ENCODE measurements at places on chromosomes 7 and 10.
A peak's percentile ranks its signal among the peaks of the same experiment; 100 is the strongest.

DNA sequence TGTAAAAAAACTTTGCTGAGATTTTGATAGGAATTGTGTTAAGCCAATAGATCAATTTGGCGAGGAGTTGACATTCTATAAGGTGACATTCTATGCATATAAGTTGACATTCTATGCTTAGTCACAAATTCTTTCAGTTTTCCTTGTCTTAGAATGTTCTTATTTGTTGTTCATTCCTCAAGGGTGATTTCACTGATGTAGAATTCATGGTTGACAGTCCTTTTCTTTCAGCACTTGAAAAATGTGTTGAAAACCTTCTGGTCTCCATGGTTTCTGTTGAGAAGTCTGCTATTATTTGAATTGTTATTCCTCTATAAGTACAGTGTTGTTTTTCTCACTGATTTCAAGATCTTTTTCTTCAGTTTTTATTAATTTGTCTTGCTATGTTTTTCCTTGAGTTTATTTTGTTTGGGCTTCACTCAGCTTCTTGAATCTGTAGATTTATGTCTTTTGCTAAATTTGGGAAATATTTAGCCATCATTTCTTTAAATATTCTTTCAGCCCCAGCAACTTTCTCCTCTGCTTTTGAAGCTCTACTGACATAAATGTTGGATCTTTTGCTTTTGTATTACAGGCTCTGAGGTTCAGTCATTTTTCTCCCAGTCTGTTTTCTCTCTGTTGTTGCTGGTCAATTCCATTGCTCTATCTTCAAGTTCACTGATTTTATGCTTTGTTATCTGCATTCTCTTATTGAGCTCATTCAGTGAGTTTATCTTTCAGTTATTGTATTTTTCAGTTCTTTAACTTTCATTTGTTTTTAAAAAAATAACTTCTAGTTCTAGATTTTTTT, 154.9 kb downstream of the SDK1 start:
- DNase-seq, result no peak

DNA sequence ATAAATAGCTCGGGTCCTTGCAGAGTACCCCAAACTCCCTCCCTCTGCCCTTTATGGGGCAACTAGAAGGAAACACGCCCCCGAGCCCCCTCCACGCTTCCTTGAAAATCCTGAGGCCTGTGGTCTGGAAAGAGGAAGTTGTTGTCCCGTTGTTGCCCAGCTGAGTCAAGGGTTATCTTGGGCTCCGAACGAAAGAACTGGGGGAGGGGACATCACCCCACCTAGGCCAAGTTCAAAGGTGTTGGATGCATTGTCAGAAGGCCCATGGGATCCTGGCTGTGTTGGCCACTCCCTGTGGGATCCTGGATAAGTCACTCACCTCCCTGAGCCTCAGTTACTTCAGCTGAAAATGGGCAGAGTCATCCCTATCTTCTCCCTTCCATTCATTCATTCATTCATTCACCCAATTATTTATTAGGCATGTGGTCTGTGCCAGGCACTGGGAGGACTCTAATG, at the start of gene CCL24:
CCL24 (minus strand) TSS at position 26 of the 456 bp plus-strand sequence. CDS start 91 bp downstream, outside the sequence.
- no peak for DNase-seq

DNA sequence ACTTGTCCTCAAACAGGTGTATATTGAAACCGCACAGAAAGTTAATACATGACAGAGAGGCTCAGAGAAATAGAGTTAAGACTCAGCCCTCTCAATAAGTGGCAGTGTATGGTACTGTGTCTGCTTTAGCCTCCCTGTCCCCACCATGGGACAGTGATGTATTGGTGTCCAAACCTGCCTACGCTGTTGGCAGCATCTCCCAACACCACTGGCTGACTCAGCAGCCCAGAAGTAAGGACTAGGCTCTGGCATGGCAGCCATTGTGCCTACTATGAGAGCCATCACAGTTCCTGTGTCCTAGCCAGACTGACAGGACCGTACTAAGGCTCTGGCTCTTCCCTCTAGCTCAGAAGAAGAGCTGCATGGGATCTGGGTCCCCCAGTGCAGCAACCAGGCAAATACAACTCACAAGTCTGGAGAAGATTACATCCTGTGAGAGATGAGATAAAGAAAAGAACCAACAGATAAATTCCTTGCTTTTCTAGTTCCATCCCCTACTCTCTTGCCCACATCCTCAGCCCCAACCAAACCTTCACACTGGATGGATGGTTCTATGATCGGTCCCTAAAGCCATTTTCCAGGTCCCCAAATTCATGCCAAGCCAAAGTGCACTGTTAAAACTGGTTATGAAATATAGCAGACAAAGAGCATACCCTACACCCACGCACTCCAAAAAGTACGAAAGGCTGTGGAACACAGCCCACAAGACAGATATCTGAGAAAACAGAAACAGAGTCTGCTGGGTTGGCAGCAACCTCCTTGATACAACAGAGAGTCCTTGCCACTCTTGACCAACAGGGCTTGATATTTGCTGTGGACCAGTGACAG, 44.1 kb upstream of the DMTF1 start:
- no peak for DNase-seq

GRCh38 chr7:148398844-148399365, 191.7 kb upstream of the C7orf33 start:
- DNase-seq, result no peak

DNA sequence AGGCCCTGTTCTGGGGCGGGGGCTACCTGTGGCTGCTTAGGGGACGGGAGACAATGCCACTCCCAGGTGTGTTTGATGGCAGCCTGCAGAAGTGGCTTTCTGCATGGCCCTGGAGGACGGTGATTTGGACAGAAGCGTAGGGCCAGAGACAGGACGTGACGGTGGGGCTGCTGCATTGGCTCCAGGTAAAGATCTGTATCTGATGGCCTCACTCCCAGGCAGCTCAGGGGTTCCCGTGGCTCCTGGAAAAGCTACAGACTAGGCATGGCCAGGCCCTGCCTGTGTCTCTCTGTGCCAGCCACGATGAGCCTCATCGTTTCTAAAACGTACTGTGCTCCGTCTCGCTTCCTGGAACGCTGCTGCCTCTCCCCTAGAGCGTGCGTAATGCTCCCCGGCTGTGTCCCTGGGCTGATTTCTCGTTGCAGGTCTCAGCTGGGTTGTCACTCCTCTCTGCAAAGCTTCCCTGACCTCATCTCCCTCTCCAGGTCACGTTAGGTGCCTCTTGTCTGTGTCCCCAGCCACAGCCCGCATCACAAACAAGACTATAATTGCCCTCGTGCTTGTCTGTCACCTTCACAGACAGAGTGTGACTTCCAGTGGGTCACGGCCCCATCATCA, 12.6 kb downstream of the GTF2IRD1 start:
- no peak for DNase-seq

GRCh38 chr10:27153845-27154193, 365 bp downstream of the YME1L1 start:
- DNase-seq, result no peak

DNA sequence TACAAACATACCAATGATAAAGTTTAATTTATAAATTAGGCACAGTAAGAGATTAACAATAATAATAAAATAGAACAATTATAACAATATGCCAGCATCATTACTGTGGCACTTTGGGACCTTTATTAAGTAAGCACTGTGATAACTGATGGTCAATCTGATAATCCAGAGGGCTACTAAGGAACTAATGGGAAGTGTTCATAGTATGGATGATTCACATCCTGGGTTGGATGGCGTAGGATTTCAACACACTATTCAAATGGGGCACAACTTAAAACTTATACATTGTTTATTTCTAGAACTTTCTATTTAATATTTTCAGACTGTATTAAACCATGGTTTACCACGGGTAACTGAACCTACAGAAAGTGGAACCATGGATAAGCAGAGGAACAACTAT, 90.8 kb downstream of the KIF20B start:
- no peak for DNase-seq

- DNase-seq, result peak; percentile 30
Observed at GRCh38 chr10:119750391-119751230, 24.8 kb downstream of the INPP5F start.

DNA sequence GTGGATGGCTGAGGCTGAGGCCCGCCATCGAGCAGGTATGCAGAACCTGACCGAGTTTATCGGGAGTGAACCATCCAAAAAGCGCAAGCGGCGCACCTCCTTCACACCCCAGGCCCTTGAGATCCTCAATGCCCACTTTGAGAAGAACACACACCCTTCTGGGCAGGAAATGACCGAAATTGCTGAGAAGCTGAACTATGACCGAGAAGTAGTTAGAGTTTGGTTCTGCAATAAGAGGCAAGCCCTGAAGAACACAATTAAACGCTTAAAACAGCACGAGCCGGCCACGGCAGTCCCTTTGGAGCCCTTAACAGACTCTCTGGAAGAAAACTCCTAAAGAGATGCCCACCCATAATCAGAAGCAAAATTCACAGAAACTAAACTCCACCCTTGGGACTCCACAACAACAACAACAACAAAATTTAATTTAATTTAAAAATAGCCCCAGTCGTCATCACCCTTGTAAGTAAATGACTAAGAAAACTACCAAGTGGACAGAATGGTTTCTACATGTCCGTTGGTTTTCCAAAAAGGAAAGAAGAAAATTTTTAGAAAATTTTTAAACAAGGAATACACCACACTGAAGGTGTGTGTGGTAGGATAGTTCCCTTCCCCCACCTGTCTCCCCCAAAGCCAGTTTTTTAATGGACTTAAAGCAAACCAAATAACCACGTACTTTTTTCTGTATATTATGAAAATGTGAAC, 101.7 kb upstream of the YAE1 start:
- no peak for DNase-seq

DNA sequence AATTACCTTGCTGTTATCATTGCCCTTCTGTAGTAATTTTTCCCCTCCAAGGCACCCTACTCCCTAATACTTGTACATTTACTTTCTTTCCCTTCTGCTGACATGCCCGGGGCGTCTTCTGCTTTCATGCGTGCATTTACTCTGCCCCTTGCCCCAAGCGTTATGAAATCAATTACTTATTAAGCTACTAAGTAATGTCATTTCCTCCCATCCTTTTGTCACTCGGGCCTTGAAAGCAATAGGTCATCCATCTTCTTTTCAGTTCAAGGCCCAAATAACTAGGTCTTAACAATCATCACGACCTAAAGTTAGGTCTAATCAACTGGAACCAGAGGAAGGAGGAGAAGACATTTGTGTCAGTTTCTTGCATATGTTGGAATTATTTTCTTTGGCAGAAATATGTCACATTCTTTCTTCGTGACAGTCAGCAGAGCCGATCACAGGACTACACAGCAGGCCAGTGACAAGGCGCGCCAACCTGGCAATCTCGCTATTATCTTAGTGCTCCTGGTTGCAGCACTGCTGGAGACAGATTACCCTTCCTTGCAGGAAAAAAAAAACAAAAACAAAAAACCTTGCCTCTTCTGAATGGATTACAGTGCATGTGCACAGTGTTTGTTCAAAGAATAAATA, 179.2 kb downstream of the RELN start:
- no peak for DNase-seq

DNA sequence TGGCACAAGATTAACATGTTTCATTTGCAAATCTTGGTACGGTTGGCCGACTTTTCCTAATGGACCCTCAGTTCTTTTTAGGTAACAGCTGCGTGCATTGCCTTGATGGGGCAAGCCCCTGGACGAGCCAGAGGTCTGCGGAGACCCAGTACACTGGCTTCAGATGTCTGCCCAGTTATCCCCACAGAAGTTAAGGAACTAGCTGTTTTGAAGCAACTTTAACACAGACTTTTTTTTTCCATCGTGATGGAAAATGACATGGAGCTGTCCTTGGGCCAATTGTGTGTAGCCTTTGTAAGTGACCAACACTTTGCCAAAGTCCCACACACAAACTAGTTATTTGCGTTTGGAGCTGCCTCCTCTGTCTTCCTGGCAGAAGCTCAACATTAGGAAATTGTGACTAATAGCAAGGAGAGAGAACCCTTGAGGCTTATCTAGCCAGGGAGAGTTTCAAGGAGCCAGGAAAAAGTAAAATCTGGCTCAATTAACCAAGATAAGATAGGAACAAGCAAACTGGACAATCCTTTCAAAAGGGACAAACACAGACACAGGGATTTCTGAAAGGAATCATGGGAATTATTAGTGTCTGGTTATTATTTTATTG, 99.6 kb upstream of the BMPER start:
- DNase-seq, result no peak

- DNase-seq, result no peak
Observed at GRCh38 chr7:116232920-116233319, 22.6 kb downstream of the TES start.

DNA sequence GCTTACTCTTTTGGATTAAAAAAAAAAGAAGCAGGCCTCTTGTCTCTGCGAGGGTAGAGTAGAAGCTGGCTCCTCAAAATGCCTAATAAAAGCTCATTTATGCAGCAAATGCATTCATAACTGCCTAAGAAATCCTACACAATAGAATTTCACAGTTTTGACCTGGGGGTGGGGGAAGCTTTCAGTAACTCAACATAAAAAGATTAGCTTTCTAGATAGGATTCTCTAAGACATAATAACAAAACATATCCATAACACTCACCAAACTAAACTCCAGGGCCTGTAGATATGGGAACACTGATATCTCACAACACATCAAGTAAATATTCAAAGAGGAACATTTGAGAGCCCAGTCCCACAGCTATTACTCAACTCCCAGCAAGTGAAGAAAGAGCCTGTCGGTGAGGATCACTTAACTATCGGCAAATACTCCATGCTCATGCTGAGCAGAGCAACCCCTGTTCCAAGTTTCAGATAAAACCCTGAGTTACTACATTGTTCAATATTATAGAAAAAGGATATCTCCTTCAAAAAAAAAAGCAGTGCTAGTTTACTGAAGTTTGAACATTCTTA, 88.1 kb downstream of the COBL start:
- DNase-seq, result no peak

- peak; percentile 92 for DNase-seq
Observed at GRCh38 chr7:923108-924041, 31.1 kb downstream of the ADAP1 start.

GRCh38 chr10:14371581-14371980, 40.9 kb upstream of the FRMD4A start:
- no peak for DNase-seq

DNA sequence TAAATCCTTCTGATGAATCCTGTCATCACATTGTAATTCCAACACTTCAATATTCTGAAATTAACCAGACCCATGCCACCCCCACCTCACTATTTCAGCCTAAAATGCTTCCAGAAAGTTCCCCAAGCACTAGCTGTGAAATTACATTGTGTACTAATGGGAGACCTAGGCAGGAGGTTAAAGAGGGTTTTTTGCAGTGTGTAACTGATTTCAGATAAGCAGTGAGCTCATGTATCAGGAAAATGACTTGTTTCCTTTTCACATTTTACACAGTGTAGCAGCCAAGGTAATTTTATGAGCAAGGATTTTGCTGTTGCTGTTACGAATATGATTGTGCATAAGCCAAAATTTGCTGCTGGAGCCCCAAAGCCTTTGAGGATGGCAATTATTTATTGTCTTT, 129.0 kb downstream of the INHBA start:
- no peak for DNase-seq

Data from stimulated activated CD4-positive, alpha-beta T cell treated with anti-CD3 and anti-CD28 coated beads, Interleukin-15, amount 100 ng/mL, for 48 hours (primary cell).